Left lung (tissue), 14 donors: ENCODE measurements at places on chromosomes 7 and 10. TPM values are rescaled to one million over a fixed set of nuclear protein-coding genes. Genes with fewer than 3 reads are reported as not detected.

ATP6V0A4 gene
- 0.99 TPM for total RNA-seq

SCIN gene
- 13.4 TPM for total RNA-seq

SEMA4G gene
- 2.7 TPM for total RNA-seq

CFAP58 gene
- total RNA-seq = 0.29 TPM
